ENCODE measurements at places on chromosomes 12 and 14.

DNA sequence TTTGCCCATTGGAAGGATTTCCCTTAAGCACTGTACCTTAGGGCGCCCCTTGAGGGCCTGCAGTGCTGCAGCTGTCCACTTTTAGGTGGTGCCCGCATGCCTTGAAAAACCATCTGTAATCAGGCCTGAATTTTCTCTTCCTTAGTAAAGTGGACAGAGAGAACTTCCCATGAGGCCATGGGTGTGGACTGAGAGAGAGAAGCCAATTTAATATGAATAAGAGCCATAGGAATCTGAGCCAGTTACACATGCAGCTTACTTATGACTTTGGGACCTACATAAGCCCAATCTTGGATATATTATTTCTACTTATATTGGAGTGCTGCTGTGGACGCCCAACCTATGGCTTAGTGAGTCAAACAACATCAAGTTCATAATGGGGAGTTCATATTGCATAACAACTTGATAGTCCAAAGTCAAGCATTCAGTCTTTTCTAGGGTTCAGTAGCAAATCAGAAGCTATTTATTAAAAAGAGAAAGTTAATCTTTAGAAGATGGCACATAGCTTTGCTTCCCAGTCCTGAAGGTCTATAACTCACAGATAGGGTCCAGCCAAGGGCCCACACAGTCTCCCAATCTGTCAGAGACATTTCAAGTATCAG, 11.1 kb upstream of the ETV6 start:
- DNase-seq = no peak

DNA sequence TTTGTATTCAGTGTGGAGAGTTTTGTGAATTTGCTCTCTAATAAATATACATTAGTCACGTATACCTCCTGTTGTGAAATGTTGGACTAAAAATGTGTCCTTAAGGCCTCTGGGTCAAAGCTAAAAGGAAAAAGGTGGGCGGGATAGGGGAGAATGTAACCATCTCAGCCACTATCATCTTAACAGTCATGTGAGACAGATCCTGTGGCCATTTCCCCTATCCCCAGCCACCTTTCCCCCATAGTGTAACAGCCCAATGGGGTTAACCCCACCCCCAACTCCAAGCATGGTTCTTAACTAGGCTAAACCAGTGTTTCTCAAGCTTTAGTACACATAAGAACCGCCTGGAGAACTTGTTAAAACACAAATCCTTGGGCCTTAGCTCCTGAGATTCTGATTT, 6.5 kb upstream of the ITPR2 start:
- DNase-seq = no peak

- peak; percentile 10 for DNase-seq
These were observed 21.5 kb downstream of the BRMS1L start for GRCh38 chr14:35847636-35848035.

DNA sequence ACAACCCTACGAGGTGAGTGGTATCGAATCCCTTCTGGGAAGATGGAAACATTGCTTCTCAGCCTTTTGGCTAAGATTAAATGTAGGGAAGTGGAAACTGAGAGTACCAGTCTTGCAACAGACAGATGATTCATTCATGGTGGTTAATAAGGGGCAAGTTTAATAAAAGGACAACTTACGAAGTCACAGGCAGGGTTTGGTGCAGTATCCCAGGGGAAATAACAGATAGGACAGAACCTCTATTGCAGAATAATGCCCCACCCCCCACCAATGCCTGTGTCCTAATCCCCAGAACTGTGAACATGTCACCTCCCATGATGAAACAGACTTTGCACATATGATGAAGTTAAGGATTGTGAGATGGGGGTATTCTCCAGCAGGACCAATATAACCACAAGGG, 212.5 kb downstream of the TBX5 start:
- DNase-seq = no peak

- no peak for DNase-seq
These were observed 228.2 kb downstream of the BCL11B start for GRCh38 chr14:99043756-99044155.
